Activated effector memory CD4-positive, alpha-beta T cell treated with Interleukin-2 at 50 U/mL for 16 hours (primary cell): ENCODE measurements at places on chromosomes 13 and 19.

GRCh38 chr13:77857531-77858209 lies 61.0 kb downstream of the EDNRB start:
- DNase-seq = no peak

GRCh38 chr13:106581225-106581624 lies 13.3 kb upstream of the ARGLU1 start:
- no peak for DNase-seq

DNA sequence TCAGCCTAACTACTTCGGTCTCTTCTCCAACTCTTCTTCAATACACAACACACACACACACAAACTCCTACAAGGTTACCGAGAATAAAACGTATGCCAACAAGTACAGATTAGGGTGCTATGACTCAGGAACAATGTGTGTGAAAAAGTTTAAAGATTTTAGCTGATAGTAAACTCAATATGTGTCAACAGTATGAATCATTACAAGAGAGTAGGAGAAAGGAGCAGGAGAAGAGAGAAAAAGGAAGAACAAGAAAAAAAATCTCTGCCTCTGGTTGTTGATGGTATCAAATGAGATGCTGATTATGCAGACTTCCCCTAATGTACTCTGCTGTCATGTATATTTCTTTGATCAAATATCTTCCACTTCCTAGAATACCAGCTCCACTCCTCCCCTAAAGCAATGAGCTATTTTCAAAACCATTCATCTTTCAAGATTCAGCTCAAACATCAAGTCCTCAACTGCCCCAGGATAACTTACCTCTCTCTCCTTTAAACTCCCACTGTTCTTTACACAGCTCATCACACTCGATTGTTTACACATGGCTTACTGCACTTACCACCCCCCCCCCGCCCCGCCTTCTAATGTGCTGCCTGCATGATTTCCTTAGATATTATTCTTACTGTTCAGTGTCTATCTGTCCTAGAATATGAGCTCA lies 95.6 kb downstream of the FAM216B start:
- DNase-seq = no peak

DNA sequence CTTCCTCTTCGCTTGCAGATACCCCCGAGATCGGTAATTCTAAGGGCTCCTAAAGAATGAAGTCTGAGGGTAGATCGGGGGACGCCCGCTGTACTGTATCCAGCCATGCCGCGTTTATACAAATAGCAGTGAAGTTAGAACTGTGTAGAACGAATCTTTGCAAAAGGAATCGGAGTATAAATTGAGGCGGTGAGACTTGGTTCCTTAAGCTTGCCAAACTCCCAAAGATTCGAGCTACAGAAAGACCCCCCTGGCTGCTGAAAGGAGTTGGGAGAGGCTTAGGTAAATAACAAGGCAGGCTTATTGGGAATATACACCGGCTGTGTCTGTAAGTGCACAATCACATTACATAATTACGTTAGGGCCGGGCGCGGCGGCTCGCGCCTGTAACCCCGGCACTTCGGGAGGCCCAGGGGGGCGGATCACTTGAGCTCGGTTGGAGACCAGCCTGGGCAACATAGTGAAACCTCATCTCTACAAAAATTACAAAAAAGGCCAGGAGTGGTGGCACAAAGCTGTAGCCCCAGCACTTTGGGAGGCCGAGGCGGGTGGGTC lies 12.2 kb downstream of the TMEM160 start:
- peak; percentile 16 for DNase-seq

DNA sequence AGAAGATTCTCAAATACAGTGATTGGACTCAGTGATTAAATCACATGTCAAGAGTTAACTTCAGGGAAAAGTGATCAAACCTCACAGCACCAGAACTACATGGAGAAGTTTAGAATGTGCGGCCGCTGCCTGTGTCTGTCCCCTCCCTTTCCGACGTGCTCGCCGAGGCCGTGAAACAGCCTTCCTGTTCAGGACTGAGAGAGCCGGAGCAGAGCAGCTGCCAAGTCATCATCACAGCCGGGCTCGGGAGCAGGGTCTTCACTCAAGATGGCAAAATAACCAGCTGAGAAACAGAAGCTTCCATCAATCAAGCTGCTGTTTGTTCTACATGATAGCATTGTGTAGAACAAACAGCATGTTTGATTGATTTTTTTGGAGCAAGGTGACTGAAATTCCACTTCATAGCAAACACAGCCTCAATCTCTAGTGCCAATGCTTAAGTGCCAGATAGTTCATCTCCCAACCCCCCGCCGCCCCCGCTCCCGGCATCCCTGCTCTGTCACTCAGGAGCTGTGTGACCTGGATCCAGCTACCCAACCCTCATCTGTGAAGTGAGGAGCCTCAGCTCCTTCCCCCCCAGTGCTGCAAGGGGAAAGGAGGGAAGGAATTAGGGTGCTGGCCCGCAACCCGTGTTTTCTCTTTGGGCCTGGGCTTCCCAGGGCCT lies 70.6 kb downstream of the HSPH1 start:
- no peak for DNase-seq

- no peak for DNase-seq
Measured at GRCh38 chr19:8392017-8392591, 1.9 kb downstream of the RAB11B start.

DNA sequence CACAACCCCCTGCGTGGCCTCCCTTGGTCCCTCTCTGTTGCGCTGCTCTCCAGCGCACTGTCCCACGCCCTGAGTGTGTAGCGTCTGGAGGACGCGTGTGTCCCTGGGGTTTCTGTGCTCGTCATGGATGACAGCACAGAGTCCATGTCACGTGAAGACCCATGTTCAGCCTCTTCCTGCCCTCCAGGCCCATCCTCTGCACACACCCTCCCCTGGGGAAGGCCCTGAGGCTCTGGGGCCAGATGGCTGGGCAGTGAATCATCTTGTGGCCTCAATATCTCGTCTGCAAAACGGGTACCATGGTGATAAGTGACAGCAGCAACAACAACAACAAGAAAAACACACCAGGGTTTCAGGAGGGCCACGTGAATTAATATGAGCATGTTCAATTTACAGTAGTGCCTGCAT lies 71.5 kb upstream of the ARHGEF7 start:
- DNase-seq = no peak

- DNase-seq = peak; percentile 6
Measured at GRCh38 chr13:52850396-52851136, 2.1 kb upstream of the PCDH8 start.

- DNase-seq = no peak
Measured at GRCh38 chr13:110023729-110024644, 237.6 kb upstream of the IRS2 start.

DNA sequence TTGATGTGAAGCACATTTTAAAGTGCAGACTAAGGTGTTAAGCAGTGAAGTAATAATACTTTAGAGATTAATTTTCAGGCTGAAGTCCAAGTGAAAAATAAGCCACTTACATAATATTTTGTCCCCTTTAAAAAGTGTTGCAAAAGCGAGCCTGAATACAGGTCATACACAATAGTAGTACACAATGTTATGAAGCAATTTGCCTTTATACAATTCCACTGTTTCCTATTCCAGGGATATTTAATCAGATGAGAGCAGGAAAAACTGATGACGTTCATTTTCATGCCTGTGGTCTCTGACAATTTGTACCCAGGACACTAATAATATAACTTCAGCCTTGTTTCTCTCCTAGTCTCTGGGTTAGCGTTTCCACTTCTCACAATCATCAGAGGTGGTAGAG lies 916.7 kb downstream of the PCDH9 start:
- DNase-seq = no peak

DNA sequence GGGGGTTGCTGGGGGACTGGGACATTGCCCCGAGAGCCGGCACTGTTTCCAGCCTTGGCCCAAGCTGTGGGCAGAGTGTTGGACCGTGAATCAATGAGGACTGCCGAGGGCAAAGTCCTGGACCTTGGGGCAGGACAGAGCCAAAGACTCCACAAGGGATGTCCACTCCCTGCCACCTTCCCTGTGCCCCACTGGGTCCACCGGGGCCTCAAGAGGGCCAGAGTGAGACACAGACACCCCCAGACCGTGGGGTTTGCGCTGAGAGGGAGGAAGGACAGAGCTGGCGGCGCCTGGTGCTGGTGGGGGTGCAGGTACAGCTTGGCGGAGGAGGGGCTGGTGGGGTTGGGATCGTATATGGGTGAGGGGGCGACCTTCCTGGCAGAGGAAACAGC lies 11.8 kb downstream of the MAST3 start:
- DNase-seq = no peak

DNA sequence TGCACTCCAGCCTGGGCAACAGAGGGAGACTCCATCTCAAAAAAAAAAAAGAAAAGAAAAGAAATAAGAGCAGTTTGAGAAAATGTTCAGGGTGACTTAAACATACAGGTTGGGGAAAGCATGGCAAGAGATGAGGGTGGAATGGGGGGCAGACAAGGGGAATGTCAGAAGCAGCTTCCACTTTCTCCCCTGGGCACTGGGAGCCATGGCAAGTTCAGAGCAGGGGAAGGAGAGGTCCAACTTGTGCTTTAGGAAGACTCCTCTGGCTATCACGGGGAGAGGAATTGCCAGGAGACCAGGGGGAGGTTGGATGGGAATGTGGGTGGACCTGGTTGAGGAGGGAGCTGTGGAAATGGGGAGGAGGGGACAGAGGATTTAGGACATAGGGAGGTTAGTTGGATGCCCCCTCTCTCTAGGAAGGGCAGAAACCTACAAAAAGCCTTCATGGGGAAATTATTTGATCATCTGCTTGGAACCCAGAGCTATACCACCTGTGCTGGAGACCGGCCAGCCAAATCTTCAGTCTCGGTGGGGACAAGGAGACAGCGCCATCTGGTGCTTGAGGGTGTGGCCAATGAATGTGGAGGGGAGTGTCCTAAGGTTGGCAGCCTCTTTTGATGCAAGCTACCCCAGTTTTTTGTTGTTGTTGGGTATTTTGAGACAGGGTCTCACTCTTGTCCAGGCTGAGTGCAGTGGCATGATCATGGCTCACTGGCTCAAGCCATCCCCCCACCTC lies 7.3 kb upstream of the STRN4 start:
- DNase-seq = peak; percentile 58

GRCh38 chr19:35931874-35932202 lies 4.3 kb upstream of the LRFN3 start:
- DNase-seq = no peak

DNA sequence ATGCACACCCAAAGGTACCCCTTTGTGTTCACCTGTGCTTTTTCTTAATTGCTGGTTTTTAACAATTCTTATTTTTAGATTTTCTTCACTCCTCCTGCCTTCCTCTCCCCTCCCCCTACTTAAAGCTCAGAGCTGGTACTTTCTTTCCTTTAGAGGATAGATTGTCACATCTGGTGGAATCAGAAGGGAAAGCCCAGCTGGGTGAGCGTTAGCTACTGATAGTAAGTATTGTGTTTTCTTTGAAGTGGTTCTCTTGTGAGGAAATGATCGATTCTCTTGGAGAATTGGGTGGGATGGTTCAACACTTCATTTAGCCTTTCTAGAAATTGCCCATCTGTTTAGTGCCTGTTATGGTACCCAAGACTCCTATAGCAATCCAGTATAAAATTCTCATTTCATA lies 84.8 kb downstream of the FLT1 start:
- no peak for DNase-seq

- DNase-seq = no peak
Measured at GRCh38 chr13:99066219-99066618, 88.4 kb upstream of the DOCK9 start.

GRCh38 chr13:96783511-96783910 lies 210.8 kb downstream of the OXGR1 start:
- DNase-seq = no peak
